Activated CD4-positive, alpha-beta T cell treated with anti-CD3 and anti-CD28 coated beads, Interleukin-2, amount 50 U/mL, for 4 hours (primary cell): ENCODE measurements at places on chromosomes 4 and X.

DNA sequence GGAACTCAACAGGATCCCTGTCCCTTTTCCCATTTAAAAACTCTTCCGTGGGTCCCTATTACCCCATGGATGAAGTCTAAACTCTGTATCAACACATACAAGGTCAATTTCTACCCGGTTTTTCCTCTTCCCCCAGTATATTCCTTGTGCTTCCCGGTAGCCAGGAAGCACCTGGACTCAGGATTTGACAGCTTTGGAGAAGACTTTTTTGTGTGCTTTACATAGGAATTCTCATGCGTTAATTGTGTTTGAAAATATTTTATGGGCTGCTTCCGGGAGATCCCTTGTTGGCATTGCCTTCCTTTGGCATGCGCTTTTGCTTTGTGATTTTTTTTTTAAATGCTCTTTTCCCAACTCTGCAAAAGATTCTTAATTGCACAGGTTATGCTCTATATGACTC lies 7.2 kb downstream of the SMS start:
- DNase-seq = no peak

- no peak for DNase-seq
These were observed 21.9 kb upstream of the WDR45 start for GRCh38 chrX:49101629-49101984.

GRCh38 chrX:19225909-19226308 lies 103.6 kb upstream of the ADGRG2 start:
- no peak for DNase-seq

- DNase-seq = no peak
These were observed 105.1 kb upstream of the DCLK2 start for GRCh38 chr4:149973181-149973580.

DNA sequence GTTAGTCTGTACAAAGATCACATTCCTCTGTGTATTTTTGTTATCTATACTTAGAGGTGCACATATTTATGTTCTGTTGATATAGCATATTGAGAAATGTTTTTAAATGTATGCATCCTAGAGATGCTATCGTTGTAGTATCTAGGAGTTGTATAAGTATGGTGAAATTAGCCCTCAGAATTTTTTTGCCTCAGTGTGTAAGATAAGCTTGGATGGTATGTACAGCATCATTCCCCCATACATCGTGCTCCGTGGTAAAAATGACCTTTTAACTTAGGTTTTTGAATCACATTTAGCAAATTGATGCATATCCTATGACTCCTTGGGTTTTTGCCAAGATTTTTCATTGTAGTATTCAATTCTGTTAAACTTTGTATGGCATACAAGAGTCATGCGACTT lies 113.5 kb downstream of the RPA4 start:
- DNase-seq = no peak

DNA sequence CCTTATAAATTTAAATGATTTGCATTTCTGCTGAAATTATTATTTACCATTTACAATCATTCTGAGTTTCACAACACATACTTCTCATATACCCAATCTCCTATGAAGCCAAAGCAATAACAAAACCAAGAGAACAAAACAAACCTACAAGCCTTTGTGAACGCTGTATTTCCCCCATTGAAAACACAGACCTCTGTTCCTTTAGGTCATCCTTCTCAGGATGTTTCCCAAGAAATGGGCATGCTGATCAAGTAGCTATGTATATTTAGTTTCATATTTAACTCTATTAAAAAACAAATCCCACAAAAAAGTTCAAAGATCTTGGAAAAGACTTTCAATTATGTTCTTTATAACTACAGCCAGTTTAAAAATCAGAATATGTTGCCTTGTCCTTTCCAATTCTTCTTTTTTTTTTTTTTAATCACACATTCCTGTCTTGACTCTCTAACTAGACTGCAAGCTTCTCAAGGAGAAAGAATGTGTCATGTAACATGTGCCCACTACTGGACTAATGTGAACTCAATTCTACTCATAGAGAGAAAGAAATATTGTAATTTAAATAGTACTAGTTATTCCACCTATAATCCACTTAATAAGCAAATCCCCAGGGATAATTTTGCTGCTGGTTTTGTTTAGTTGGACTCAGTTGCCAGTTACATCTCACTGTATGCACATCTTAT lies 84.3 kb upstream of the PRSS48 start:
- DNase-seq = no peak

DNA sequence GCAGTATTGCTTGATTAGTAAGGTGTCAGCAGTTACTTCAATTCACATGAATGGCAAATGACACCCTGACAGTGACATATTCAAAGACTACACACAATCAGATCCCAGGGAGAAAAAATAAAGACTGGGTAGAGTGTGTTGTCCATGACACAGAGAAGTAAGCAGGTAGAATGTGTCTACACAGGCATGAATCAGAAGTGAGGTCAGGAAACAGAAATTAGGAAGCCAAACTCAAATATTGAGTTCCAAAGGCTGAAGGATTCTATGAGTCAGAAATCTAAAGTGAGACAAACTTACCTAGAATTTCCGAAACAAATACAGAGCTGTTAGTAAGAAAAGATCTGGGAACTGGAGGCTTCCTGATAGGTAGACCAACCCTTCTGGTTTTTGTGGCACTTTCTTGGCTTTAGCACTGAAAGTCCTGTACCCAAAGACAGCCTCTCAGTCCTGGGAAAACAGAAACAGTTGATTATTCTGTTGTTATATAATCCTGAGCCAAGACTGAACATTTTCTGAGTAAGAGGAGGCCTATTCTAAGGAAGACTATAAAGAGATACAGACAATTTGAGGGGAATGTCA lies 24.3 kb upstream of the GLRA2 start:
- no peak for DNase-seq

GRCh38 chr4:818106-818921 lies 7.6 kb downstream of the CPLX1 start:
- DNase-seq = no peak

DNA sequence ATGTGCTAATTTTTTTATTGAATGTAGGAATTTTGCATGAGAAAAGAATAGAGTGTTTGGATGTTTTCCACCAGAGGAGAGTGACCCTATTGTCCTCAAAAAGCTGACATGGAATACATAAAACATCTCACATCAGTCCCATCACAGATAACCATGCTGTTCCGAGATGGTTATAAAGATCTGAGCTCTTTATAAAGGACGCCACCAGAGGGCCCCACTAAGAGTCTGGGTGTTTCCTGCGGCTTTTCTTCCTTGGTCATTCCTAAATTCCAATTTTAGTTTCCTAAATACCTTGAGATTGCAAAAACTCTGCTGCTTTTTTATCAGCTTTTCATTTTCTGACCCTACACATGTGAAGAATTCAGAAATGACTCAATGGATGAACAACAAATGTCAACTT lies 504.5 kb upstream of the FRG1 start:
- DNase-seq = no peak

- DNase-seq = no peak
These were observed 1.4 kb upstream of the CT47C1 start for GRCh38 chrX:119071381-119071780.

DNA sequence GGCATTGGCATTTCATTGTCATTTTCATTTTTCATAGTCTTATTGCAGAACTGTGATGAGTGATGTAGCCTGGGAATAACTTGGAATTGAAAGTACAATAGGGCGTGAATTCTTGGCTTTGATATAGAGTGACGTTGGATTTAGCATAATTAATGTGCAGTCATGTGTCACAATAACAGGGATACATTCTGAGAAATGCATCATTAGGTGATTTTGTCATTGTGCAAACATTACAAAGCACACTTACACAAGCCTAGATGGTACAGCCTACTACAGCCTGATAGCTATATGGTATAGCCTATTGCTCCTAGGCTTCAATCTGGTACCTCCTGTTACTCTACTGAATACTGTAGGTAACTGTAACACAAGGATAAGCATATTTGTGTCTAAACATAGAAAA lies 300.8 kb downstream of the DTHD1 start:
- no peak for DNase-seq

- no peak for DNase-seq
These were observed 21.9 kb downstream of the CNOT6L start for GRCh38 chr4:77797239-77797638.

DNA sequence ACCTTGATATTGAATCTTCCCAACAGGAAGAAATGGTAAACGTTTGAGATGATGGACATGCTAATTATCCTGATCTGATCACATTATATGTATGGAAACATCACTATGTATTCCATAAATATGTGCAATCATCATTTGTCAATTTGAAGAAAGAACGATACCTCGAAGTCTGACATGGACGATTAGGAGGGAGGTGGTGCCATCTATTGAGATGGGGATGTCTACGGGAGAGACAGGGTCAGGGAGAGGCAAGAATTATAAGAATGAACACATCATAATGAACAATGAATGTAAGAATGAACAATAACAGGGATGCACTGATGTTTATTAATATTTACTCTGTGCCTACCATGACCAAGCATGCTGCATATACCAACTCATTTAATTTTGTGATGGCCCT lies 93.7 kb upstream of the SOD3 start:
- no peak for DNase-seq

DNA sequence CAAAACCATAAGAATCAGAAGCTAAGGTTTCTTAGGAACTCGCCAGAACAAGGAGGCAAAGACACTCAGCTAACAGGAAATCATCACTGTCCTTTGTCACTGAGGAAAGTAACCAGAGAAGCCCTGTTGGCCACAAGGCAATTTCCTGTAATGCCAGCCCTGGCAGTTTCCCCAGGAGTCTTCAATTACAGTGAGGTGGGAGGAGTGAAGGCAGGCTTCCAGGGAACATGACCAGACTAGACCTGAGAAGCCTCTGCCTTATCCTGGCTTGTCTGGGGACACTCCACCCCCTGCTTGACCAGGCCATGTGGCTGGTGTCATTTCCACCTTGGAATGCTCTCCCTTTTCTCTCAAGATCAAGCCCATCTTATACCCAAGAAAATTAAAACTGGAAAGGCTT lies 125.3 kb downstream of the COL4A6 start:
- DNase-seq = no peak

GRCh38 chr4:33628296-33628695 lies 2616.0 kb downstream of the ARAP2 start:
- DNase-seq = no peak

GRCh38 chr4:147785129-147785528 lies 53.2 kb downstream of the ARHGAP10 start:
- DNase-seq = no peak

- no peak for DNase-seq
These were observed 56.8 kb downstream of the CXCL13 start for GRCh38 chr4:77662396-77662795.

DNA sequence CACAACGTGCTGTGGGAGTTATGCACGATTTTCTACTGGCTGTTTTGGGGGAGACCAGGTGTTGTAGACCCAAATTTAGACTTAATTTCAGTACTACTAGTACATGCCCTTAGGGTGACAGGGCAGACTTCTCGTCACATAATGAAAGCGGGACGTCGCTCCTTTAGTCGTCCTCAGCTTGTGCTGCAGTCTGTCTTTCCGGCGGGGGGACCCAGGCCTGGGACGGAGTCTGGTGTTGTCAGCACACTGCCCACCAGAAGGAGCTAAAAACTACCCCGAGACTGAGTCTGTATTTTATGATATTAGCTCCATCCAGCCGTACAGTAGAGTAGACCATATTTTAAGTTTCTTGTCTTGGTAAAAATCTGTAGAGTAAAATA lies 35.5 kb downstream of the NOP14 start:
- DNase-seq = no peak

DNA sequence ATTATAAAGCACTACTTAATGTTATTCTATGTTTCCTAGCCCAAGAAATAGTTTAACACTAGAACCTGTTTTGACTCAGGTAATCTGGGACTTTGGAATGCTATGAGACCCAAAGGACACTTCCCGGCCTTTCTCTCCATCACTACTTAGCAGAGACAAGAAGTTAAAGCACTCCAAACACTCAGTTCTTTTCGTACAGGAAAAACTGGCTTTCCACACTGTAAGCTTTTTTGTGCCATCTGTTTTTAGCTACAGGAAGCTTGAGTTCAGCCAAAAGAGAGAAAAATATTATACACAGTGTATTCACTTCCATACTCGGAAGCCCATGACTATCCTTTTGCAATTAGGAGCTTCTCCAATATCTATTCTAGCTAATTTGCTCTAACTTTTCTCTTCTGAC lies 7.9 kb upstream of the FGF13 start:
- DNase-seq = no peak
